ENCODE measurements at places on chromosomes 2 and 18. TPM values are rescaled to one million over a fixed set of nuclear protein-coding genes. Genes with fewer than 3 reads are reported as not detected.

The BOK gene
- 4.5 TPM for total RNA-seq

- DNase-seq: no peak
These were observed at the start of gene VIL1 for GRCh38 chr2:218418717-218419458. Gene VIL1 (plus strand): TSS chr2:218419123. CDS start chr2:218423779, 4,656 bp downstream.

DNA sequence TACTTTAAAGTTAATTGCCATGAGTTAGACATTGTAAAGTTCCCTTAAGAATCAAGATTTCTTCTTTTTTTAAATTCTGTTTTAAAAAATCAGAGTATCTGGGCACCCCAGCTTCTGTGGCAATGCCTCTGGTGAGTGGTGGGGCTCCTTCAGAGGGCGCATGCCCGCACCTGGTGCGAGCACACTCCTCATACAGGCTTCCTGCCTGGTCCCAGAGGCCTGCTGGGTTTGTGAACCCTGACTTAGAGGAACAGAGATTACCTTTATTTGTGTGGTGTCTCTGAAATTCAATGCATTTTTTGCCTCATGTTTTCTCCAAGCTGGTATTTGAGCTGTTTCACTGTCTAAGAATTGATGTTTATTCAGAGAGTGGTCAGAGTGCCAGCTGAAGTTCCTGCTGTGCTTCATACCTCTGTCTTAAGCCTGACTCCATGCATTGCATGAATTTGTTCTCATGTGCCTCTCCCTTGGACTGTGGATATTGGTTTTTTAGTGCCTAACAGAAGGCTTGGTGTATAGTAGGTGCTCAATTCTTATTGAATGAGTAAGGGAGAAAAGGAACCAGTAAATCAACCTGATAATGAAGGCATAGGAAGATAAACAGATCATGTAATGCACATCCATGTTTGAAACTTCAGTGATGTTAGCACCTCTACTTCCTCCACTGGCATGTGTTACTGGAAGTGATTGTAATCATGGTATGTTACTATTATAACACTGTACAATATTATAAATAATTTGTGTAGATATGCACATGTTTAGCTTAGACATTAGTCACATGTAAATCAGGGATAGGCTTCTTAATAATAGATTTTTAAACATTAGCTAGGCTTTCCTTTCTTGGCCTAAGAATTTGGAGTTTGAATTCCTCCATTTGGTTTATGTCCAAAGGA lies 29.0 kb downstream of the PHLPP1 start:
- DNase-seq: no peak

DNA sequence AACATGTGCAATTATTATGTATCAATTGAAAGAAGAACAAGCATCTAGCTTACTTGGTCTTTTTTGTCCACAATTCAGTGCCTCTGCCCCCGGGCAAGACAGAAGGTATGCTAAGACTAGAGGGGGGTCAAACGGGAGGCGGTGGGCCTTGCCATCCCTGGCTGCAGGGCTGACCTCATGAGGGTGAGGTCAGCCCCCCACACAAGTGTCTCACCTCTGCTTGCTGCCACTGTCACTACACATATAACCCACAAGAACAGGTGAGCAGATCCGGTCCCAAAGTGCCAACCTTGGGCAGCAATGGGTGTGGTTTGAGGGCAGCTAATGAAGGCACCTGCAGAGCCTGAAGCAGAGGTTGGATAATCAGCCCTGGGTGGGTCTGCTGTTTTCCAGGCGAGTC lies 71.5 kb downstream of the EDAR start:
- no peak for DNase-seq
